Iris pigment epithelial cell (primary cell): ENCODE measurements at places on chromosomes 2 and 18.

- no peak for DNase-seq
Measured at GRCh38 chr2:98947554-98947953, 11.5 kb upstream of the CRACDL start.

DNA sequence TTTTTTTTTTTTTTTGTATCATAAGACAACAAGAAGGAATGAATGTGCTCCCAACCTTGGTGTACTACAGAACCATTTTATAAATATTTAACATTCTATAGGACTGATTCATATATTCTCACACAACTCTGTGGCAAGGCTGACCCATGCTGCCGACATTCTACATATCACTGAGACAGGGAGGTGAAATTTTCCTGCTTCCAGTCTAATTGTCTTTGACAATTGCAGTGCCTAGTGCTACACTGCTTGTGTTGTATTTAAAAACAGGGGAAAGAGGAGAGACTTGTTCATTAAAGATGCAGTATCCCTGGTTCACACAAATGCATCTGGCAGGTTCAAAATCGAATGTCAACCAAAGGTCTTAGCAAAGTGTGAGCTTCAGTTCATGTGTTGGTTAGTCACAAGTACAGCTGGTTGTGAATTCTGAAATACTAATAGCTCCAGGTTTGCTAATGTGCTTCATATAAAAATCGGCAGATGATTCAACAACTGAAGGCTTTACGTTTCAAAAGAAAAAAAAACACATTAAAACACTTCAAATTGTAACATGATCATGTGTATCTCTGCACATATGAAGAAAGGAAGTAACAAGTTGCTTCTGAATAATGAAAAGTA, 130.8 kb downstream of the FIGN start:
- DNase-seq = peak; percentile 83

DNA sequence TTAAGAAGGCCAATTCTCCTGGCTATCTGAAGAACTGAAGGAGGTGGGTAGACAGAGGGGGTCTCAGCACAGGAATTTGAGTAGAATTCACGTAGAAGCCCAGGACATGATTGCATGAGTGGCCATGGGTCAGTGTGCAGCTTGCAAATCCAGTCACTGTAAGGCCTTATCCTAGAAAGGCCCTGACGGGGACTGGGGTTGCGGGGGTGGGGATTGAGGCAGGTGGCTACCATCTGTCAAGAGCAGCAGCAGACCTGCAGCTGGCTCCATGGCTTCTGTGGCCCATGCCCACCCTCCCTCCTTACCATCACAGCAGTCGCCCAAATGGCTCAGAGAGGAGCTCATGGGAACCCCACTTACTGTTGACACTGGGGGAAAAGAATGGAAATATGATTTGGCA, 34.6 kb upstream of the SLC14A1 start:
- no peak for DNase-seq

GRCh38 chr18:44911773-44912172, 231.1 kb downstream of the SETBP1 start:
- no peak for DNase-seq

- no peak for DNase-seq
Measured at GRCh38 chr2:23519334-23519651, 134.3 kb downstream of the KLHL29 start.

- no peak for DNase-seq
Measured at GRCh38 chr2:108348816-108349570, 28.8 kb upstream of the SULT1C4 start.

DNA sequence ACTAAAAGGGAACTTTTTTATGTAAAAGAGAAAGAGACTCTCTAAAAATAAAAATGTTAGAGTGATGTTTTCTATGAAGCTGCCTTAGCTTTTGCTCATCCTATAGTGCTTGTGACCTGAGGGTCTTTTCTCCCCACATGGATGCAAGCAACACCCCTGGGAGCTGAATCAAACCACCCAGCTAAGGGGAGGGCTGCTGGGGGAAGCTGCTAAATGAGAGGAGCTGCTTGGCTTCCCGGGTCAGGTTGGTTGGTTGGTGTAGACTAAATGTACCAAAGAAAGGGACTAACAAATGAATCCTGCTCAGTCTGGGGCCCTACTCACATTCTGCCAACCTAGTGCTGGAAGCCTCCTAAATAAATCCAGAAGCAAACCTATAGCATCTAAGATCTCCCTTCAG, 35.0 kb downstream of the AFF3 start:
- no peak for DNase-seq

- peak; percentile 57 for DNase-seq
Measured at GRCh38 chr18:9025091-9025838, 77.2 kb upstream of the NDUFV2 start.

- DNase-seq = no peak
Measured at GRCh38 chr2:178630581-178630980, 150.3 kb downstream of the PLEKHA3 start.

DNA sequence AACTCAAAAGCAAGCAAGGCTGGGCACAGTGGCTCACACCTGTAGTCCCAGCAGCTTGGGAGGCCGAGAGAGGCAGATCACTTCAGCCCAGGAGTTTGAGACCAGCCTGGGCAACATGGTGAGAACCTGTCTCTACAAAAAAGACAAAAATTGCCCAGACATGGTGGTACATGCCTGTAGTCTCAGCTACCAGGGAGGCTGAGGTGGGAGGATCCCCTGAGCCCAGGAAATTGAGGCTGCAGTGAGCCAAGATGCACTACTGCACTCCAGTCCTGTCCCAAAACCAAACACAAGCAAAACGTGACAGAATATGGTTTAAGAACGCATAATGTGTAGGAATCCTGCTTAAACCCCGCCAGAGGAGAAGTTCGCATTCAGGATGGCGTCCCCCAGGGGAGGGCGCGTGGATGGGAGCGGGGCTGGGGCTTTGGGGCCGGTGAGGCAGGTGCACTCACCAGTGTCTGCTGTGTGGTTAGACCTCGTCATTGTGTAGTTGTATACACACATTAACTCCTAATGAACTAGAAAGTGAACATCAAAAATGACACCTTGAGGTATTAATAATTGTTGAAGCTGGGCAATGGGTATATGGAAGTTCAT, 5.4 kb downstream of the COLEC11 start:
- DNase-seq = no peak

DNA sequence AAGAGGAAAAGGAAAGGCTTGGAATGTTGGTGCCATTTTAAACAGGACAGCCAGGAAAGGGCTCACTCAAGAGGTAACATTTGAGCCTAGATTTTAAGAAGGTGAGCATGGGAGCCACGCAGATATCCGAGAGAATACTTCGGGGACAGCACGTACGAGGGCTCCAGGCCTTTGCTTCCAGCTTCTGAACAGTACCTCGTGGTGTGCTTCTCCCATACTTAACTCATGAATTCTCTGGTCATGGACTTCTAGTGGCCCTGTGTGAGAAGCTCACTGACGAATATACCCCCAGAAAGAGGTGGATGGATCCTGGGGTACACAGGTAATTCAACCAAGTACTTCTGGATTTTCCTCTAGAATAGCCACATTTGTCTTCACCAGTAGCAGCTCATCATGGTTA, 2.7 kb upstream of the VIT start:
- no peak for DNase-seq

GRCh38 chr2:3522961-3523421, 3.7 kb upstream of the ADI1 start:
- DNase-seq = no peak

DNA sequence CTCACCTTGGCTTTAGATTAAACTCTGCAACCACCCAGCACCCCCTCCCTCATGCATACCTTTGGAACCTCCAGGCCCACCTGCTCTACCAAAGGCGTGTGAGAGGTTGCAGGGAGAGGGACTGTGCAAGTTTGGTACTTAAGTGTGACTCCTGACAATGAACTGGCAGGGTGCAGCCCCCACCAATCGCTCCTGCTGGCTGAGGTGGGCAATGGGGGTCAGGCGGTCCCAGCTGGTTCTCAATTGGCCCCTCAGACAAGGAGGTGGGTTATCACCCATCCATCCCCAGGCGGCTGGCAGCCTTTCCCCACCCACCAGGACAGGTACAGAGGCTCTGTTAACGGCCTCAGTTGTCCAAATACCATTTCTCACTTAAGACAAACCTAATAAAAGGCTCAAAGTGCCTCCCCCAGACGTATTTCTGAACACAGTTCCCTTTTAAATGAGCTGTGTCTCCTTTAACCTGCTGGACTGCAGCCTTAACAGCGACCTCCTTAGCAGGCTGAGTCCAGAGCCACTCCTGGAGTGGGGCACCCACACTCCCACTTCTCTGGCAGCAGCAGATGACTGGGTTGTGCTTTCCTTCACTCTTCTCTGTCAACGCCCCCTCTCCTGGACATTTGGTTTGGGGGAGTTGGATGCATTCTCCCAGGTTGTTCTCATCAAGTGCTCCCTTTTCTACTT, 169.2 kb upstream of the SMAD2 start:
- DNase-seq = no peak

DNA sequence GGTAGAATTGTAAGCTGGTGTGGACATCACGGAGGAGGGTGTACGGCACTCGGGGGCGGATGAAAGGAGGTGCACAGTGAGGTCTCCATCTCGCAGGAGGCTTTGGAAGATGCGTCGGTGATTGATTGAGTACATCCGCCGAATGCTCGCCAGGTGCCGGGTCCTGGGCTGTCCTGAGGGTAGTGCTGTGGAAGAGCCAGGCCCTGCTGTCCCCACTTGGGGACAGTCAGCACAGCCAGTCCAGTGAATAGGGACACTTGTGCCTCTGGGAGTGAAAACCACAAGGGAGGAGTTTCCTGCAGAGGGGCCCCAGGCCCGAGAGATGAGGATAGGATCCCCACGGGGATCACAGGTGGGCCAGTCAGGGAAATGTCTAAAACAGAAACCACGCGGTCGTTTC, 28.1 kb downstream of the MLPH start:
- no peak for DNase-seq

GRCh38 chr2:127566576-127566975, 31.1 kb downstream of the MYO7B start:
- DNase-seq = no peak

- DNase-seq = no peak
Measured at GRCh38 chr2:47311764-47312490, 91.0 kb upstream of the MSH2 start.

GRCh38 chr18:58847383-58848071, 17.1 kb upstream of the ZNF532 start:
- DNase-seq = no peak

- DNase-seq = no peak
Measured at GRCh38 chr2:125168442-125168841, 1143.4 kb downstream of the CNTNAP5 start.

- DNase-seq = no peak
Measured at GRCh38 chr18:37913051-37913450, 347.5 kb upstream of the CELF4 start.

- DNase-seq = peak; percentile 21
Measured at GRCh38 chr2:212928681-212929080, 222.7 kb downstream of the IKZF2 start.

DNA sequence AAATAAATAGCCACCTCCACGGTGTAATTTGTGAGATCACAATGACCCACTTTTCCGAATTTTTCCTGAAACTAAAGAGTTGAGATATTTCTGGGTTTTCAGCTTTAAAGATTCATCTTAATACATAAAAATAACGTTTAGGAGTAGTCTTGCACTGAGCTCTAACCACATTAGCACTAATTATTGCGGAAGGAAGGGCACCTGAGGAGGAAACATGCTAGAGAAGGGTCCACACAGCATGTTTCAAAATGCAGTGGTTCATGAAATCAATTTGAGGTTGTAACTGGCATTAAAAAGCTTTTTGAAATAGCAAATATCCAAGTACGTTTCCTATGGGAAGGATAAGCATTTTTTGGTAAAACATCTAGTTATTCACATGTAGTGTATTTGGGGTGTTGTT, 8.4 kb downstream of the INPP4A start:
- no peak for DNase-seq

DNA sequence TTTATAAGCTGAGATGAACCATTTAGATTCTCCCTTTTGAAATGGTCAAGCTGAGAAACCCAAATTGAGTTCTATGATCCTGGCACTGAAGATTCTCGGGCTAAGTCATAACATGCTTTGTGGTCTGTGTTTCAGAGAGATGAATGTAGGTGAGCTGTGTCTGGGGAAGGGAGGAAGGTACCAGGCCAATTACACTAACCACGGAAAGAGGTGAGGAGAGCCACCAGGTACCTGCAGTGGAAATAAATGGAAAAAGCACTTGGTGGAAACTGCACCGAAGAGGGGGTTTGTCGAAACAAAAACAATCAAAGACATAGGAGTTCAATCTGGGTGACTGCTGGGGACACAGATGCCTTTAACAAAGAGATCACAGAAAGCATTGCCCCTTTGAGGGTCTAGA, 963 bp upstream of the MRPL44 start:
- DNase-seq = no peak

- no peak for DNase-seq
Measured at GRCh38 chr18:3620146-3621119, 170.5 kb downstream of the TGIF1 start.

DNA sequence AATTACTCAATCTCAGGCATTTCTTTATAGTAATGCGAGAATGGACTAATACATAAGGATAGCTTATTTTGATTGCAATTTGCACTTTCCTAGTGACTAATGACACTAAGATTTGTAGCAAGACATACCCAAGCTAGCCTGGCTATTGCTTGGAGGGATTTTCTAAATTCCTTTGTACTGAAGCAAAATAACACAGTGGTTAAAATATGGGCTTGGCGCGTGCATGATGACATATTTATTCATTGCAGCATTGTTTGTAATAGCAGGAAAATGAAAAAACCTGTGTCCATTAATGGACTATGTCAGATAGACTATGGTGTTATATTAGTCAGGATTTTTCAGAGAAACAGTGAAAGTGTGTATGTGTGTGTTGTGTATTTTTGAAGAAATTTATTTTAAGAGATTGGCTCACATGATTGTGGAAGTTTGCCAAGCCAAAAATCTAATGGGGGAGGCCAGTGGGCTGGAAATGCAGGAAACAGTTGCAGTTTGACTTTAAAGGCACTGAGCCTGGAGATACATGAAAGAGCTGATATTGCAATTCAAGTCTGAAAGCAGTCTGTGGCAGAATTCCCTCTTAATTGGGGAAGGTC, 16.7 kb upstream of the LAPTM4A start:
- peak; percentile 96 for DNase-seq
